ENCODE measurements at places on chromosomes 2 and 18.

DNA sequence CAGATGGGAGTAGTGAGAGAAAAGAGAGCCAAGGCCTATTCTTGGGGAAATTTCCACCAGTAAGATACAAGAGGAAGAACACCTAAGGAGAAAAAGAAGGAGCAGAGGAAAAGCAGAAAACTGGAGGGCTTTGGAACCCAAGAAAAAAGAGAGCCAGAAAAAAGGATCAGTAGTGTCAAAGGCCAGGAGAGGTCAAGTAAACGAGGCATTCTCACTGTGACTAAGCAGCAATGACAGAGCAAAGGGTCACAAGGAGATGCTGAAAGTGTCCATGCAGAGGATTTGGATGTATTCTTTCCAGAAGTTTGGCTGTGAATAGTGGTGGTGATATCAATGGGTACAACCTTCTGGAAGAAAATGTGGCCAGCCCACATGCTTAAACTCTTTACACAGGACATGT, 109.5 kb downstream of the DYNAP start:
- DNase-seq = no peak

GRCh38 chr18:49853436-49853835, 40.1 kb upstream of the ACAA2 start:
- no peak for DNase-seq

- no peak for DNase-seq
Measured at GRCh38 chr2:142426064-142426463, 295.2 kb upstream of the LRP1B start.

DNA sequence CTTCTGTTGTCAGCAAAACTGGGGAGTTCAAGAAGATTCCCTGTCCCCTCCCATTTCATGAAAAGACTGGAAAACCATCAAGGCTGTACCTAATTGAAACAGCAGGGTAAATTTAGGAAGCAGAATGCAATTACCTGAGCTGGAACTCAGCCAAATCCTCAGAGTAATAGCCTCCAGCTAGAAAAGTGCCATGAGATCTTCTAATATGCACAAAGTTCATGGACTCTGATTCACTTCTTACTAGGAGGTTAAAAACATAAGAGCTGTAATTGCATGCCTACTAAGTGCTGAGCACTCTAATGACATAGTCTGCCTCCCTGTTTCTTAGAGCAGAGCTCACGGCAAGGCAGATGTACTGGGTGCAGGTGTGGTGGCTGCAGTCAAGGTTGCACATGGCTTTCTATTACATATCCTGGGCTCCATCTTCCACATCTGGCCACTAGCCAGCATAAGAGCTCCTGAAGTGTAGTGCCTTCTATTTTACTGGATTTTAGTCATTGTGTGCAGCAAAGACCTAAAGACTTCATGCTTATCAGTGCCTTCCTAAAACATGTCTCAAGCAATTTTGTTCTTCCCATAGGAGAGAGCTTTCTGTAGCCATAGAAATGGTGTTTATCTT, 341.7 kb downstream of the PTPRM start:
- no peak for DNase-seq

DNA sequence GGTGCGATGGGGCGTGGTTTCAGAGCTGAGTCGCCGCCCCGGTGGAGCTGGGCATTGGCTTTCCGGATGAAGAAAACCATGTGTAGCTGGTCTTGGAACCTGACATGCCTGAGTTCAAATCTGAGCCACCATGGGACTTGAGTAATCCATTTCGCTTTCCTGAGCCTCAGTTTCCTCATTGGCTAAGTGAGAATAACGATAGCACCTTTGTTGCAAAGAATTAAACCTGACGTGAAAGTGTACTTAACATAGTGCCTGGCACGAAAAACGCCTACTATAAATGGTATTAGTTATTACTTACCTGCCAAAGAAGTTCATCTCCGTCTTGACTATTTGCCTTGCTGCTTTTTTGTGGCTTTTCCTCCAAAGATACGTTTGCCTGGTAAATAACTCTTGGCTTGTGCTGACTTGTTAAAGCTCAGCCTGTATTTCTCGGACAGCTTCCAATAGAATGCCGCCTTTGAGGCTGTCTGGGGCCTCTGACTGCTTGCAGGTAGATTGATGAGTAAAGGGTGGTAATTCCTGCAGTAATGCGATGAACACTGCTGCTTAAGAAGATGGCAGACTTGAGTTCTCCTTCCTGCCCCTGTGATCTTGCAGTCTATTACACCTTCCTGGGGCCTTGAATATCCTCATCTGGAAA, 1.3 kb downstream of the CDCA7 start:
- no peak for DNase-seq

DNA sequence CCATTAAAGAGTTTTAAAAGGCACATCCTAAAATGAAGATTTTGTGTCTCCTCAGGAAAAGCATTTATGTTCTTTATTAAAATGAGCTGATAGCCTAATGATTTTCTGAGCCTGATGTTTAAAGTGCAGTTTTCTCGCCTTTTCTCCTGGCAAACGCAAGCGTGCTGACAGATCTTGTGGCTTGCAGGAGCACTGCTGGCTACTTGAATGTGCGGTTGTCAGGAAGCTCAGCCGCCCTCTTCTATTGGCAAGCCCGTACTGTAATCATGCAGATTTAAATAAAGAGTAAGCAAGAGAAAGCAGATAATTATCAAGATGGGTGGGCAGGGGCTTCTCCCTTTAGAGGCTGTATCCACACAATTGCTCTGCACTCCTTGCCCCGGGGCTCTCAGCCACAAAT, 139.5 kb upstream of the SPHKAP start:
- DNase-seq = no peak

- DNase-seq = no peak
Measured at GRCh38 chr2:144190908-144191605, 328.9 kb downstream of the ZEB2 start.

DNA sequence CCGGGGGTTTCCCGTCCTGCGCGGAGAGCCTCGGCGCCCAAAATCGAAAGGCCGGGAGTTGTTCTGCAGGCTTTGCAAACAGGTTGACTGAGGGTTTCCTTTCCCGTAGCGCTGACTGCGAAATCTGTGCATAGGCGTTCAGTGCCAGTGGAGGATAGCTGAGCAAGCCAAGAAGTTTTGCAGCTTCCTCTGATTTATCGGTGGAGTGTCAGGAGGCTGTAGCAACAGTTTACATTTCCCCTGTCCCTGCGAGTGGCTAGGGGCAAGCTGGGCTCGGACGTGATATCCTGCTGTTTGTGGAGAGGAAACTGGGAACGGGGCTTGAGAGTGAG, 694 bp downstream of the THSD7B start:
- DNase-seq = no peak

- DNase-seq = no peak
Measured at GRCh38 chr2:25229279-25230197, 61.2 kb upstream of the POMC start.

DNA sequence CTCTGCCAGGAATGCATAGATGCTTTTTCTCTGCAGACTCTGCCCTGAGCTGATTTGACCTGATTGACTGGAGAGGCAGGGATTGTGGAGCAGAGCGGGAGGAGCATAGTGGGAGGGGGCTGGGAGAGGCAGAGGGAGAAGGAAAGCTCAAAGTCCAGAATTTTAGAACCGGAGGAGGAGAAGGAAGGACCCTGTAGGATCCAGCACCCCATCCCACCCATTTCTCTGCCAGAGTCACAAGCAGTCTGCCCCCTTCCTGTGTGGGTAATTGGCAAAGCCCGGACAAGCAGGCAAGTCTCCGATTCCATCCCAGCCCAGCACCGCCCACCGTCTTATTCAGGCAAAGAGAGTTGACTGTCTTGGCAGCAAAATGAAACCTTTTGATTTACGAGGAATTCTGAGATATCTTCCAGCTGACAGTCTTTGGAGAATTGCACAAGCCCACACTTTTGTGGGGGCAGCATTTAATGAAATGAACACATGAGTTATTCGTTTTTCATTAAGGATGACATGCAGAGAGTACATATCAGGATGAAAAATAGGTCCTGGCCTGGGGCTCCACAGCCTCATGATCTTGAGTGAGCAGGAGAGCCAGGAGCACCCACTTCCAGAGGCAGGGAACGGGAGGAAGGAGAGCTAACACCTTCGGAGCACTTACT, 103.1 kb downstream of the MCFD2 start:
- no peak for DNase-seq

DNA sequence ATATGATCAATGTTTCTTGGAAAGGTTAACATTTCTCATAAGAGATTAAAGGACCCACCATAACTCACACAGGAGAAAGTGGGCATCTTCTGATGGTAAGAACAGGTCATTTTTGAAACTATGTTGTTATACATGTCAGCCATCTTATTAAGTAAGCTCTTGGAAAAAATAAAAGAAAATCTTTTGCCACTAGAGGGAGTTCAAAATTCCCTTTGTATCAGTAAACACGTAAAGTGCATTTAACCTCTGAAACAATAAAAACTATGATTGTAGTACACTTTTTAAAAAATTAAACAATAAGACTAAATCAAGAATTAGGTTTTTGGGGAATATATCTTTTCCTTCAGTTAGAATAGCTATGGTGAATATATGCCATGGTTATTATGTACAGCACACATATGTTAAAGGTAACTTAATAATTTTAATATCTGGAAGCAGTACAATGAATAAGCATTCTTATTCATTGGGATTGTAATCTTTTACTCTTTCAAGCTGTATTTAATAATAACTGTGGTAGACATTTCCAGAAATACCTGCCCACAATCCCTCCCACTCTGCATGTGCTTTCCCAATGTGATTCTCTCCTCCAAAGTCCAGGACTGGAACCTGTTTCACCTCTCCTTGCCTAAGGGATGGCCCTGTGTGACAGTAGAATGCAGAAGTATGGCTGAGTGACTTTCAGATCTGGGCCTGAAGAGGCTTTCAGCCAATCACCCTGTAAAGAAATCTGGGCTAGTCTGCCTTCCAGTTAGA, 64.2 kb downstream of the RBMS1 start:
- DNase-seq = peak; percentile 38

DNA sequence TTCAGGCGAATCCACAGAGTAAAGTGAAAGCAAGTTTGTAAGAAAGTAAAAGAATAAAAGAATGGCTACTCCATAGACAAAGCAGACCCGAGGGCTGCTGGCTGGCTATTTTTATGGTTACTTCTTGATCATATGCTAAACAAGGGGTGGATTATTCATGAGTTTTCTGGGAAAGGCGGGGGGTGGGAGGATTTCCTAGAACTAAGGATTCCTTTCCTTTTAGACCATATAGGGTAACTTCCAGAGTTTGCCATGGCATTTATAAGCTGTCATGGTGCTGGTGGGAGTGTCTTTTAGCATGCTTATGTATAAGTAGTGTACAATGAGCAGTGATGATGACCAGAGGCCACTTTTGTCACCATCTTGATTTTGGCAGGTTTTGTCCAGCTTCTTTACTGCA, 59.8 kb downstream of the SLC4A3 start:
- DNase-seq = no peak

DNA sequence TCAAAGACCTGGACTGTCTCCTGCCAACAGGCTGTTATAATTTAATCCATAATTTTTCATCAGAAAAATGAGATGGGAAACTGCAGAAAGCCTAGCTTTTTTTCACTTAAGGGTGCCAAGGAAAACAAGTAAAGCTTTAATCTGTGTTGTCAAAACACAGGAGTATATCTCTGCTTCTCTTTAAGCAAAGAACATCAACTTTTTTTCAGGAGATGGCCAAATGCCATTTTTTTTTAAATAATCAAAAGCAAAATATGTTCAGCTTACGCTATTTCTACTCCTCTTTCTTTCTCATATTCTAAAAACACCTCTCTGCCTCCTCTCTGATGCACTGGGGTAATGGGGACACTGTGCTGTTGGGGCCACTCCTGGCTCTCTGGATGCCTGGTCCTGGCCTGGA, 73.1 kb upstream of the NXPH2 start:
- DNase-seq = no peak

DNA sequence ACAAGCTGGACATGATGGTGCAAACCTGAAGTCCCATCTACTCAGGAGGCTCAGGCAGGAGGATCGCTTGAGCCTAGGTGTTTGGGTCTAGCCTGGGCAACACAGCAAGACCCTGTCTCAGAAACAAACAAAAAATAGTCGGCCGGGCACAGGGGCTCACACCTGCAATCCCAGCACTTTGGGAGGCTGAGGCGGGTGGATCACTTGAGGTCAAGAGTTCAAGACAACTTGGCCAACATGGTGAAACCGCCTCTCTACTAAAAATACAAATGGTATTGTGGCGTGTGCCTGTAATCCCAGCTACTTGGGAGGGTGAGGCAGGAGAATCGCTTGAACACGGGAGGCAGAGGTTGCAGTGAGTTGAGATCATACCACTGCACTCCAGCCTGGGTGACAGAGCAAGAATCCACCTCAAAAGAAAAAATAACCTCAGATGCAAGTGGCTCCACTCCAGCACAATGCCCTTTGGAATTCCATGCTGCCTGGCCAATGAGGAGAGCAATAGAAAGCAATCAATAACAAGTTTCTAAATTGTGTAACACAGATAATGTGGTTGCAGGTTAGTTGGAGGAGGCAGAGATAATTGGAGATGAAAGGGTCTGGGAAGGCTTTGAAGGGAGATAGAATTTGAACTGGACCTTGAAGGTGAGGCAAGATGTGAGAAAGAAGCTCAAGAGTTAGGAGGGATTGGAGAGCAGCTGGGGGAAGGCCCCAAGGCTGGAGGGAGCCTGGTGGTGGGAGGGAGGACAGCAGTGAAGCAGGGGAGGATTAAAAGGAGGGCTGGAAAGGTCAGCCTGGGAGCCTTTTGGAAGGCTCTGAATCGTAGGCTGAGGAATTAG, 6.0 kb downstream of the TTC31 start:
- DNase-seq = no peak

DNA sequence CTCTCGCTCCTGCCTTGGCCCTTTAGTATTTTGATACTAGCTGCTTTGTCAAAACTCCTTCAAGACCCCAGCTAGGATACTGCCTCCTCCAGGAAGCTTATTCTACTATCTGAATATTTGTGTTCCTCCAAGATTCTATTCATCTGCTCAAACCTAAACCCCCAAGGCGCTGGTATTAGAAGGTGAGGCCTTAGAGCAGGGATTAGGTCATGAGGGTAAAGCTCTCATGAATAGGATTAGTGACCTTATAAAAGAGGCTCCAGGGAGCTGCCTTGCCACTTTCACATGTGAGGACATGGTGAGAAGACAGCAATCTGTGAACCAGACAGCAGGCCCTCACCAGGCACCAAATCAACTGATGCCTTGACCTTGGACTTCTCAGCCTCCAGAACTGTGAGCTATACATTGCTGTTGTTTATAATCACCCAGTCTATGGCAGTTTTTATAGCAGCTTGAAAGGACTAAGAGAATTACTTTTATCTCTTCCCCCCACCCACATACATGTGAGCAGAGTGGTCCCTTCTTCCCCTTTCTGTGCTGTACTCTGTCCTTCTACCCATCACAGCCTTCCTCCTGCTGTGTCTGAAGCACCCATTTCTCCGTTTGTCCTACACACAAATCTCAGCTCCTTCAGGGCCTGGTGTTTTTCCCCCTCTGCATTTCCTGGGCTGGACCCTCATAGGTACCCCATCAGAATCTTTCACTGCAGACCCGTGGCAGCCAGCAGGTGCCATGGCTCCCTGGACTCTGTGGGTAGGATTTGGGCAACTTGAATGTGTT, 54.5 kb downstream of the HS1BP3 start:
- DNase-seq = no peak

GRCh38 chr2:186721956-186722355, 28.1 kb downstream of the FAM171B start:
- DNase-seq = no peak

GRCh38 chr2:238083919-238084318, 16.2 kb upstream of the ESPNL start:
- DNase-seq = no peak

- no peak for DNase-seq
Measured at GRCh38 chr2:192004188-192004963, 157.5 kb upstream of the CAVIN2 start.

GRCh38 chr2:99380376-99381010, 43.3 kb downstream of the EIF5B start:
- no peak for DNase-seq
